ENCODE measurements at places on chromosomes 6 and 20. TPM values are rescaled to one million over a fixed set of nuclear protein-coding genes. Genes with fewer than 3 reads are reported as not detected.

HLA-DQB1 gene
- total RNA-seq = not detected

SIRPA gene
- total RNA-seq = 20.9 TPM

SIRPB1 gene
- 0.43 TPM for total RNA-seq

HCRTR2 gene
- not detected for total RNA-seq

MCHR2 gene
- total RNA-seq = not detected
